Naive thymus-derived CD4-positive, alpha-beta T cell (primary cell): ENCODE measurements at places on chromosomes 1 and 21.

- DNase-seq, result no peak
Observed at GRCh38 chr1:153962088-153963029, 978 bp downstream of the SLC39A1 start.

GRCh38 chr1:173448945-173449344 lies 28.2 kb upstream of the PRDX6 start:
- no peak for DNase-seq

GRCh38 chr1:77473690-77474089 lies 191.9 kb downstream of the AK5 start:
- no peak for DNase-seq

DNA sequence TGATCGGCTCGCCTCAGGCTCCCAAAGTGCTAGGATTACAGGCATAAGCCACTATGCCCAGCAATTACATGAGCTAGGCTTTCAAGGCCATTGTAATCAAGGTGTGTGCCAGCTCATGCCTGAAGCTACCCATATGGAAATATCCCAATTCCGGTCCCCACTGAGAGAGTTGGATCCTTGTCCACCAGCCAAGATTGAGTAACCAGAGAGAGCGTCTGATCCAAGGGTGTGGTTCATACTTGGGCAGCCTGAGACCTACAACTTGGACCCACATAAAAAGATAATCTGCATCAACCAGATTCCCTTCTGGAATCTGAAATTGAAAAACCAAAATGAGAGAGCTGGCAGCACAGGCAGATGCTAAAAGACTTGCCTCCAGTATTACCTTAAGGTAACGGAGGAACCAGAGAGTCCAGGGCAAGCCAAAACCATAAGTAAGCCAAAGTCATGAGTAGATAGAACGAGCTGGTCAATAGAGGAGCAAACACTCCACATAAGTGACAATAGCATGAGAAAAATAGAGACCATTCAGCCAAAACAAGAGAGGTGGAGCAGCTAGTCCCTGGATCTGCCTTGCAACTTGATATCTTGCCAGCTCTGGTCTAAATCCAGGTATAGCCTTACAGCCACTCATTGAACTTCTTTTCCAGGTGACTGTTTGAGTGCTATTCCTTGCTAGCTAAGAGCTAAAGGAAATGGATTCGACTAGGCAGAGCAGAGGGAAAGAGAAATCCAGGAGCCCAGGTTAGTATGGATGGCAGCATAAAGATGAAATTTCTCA lies 63.8 kb upstream of the ATP1A1 start:
- no peak for DNase-seq

DNA sequence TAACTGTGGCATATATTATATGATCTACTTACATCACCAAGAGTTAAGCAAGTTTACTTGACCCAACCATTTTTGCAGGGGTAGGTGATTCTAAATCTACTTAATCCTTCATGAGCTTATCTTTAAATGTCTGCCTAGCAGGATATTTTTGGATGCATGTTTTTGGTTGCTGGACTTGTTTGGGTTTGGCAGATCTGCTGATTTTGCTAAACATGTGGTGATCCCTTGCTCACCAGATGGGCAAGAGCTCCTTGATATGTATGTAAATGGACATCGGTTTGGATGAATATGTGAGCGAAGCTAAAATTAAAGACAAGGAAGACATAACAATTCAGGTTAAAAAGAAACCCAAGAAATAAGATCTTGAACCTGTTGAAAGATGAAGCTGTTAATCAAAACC lies 36.7 kb downstream of the FMN2 start:
- DNase-seq, result no peak

- DNase-seq, result no peak
Observed at GRCh38 chr21:35873441-35873840, 186.9 kb downstream of the SETD4 start.

GRCh38 chr1:76314730-76315129 lies 240.2 kb downstream of the ST6GALNAC3 start:
- DNase-seq, result no peak

- no peak for DNase-seq
Observed at GRCh38 chr1:31159869-31160611, 79.6 kb downstream of the NKAIN1 start.

GRCh38 chr1:170729225-170730002 lies 65.5 kb downstream of the PRRX1 start:
- no peak for DNase-seq

- no peak for DNase-seq
Observed at GRCh38 chr21:36487641-36488307, 7.9 kb upstream of the CLDN14 start.

GRCh38 chr1:27372022-27372807 lies 2.4 kb downstream of the FCN3 start:
- no peak for DNase-seq

DNA sequence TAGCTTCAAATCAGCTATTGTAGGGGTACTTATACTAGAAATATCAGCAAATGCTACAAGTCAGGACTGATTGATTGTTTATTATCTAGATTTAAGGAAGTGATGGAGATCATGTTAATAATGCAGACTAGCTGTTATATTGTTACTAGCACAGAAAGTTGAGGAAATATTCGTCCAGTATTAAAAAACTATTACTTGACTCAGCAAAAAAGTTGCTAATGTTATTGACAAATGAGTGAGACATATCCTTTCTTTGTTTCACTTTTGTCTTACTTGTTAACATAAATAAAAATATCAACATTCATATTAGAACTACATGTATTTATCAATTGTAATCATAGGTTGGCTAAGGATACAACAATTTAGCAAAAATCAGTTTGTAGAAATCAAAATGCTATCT lies 114.1 kb downstream of the WDR3 start:
- DNase-seq, result no peak

- no peak for DNase-seq
Observed at GRCh38 chr1:212244441-212244840, 40.8 kb upstream of the PPP2R5A start.

GRCh38 chr1:197911111-197911856 lies 5.9 kb upstream of the LHX9 start:
- DNase-seq, result no peak

DNA sequence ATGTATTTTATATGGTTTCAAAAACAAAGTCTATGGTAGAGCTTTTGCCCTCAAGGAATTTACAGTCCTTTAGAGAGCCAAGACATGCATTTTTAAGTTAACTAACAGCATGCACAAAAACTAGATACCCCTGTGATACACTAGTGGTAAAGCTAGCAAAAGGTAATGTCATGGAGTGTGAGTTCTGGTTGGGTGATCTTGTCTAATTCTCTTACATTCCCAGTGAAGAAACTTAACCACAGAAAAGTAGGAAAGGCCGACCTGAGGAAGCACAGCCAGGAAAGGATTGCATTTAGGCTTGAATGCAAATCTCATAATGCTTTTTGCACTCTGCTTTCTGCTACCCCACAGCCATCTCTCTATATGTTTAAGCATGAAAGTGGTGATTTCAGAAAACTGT lies 202.2 kb downstream of the ROR1 start:
- no peak for DNase-seq

GRCh38 chr1:205020466-205020865 lies 22.5 kb upstream of the CNTN2 start:
- no peak for DNase-seq

- no peak for DNase-seq
Observed at GRCh38 chr1:221874285-221875003, 132.6 kb upstream of the DUSP10 start.

DNA sequence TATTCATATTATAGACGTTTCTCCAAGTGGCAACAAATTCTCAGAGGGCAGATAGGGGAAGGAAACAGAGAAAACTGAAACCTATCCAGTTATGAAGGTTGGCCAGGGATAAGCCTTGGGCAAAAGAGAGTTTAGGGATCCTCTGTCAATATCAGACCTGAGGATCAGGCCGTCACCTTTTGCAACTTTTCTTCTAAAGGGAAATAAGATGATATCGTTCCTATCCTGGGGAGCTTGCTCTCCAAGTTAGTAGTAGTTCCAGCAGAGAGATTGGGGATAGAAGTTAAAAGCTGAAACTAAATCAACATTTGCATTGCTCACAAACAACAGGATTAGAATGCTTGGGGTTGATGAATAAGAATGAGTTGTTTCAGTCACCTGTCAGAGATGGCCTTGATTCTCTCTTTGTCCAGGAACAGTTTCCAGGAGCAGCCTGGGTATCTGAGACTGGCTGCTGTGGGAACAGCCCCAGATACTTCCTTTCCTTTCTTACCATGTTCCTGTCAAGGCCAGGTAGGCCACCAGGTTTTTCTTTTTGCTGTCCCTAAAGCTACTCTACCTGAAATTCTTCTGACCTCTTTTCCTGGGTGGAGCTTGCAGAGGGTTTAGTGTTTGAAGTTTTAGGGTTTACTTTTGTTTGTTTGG lies 2.5 kb downstream of the RIIAD1 start:
- no peak for DNase-seq

DNA sequence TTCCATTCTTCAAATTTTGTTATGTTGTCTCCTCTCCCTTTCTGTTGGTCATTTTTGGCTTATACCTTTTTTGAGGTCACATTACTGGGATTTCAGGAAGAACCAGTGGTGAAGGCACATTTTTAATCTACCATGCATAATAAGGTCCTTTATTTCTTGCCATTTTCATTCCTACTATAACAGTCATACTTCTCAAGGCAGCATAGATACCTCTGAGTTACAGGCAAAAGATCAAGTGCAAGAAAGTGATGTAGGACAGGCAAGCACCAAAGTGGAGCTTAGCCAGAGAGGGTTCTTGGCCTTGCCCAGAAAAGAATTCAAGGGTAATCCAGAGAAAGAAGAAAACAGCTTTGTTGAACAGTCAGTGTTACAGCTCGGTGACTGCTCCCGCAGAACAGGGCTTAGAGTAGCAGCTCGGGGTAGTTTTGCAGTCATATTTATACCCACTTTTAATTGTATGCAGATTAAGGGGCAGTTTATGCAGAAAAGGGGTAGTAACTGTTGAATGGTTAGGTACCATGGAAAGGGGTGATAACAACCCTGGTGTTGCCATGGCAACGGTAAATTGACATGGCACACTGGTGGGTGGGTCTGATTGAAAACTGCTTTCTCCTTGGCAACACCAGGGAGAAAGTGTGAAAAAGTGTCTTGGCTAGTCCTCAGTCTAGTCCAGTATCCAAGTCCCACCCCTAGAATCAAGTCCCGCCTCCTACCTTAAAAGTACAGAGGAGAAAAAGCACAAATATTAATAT lies 39.6 kb upstream of the DOCK7 start:
- no peak for DNase-seq

GRCh38 chr1:21573971-21574465 lies 64.8 kb downstream of the ALPL start:
- DNase-seq, result no peak

- DNase-seq, result no peak
Observed at GRCh38 chr1:50214717-50215116, 106.0 kb downstream of the ELAVL4 start.

- no peak for DNase-seq
Observed at GRCh38 chr1:14949836-14950713, 203.5 kb upstream of the TMEM51 start.

- no peak for DNase-seq
Observed at GRCh38 chr1:178310685-178311105, 186.1 kb downstream of the CLEC20A start.

DNA sequence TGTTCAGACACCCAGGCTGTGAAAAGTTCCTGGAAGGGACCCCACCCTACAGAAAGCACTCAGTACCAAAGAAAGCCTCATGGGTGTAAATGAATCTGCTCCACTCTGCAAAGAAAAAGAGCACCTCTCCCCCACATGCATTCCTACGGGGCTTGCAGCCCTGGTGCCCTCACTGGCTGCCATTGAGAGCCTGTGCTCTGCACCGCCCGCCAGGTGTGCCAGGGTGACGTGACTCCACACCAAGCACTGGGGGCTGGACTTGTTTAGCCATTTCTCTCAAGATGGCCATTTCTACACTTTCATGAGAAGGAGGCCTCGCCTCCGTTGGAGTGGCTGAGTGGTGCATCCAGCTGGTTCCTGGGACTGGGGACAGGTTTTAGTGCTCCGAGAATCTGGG lies 380.5 kb upstream of the VAMP3 start:
- DNase-seq, result no peak

DNA sequence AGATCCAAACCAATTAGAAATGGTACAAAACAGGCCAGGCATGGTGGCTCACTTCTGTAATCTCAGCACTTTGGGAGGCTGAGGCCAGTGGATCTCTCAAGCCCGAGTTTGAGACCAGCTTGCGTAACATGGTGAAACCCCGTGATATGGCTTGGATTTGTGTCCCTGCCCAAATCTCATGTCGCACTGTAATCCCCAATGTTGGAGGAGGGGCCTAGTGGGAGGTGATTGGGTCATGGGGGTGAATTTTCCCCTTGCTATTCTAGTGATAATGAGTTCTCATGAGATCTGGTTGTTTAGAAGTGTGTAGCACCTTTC lies 7.0 kb upstream of the VASH2 start:
- DNase-seq, result no peak

- no peak for DNase-seq
Observed at GRCh38 chr1:14773396-14774025, 175.0 kb downstream of the KAZN start.

DNA sequence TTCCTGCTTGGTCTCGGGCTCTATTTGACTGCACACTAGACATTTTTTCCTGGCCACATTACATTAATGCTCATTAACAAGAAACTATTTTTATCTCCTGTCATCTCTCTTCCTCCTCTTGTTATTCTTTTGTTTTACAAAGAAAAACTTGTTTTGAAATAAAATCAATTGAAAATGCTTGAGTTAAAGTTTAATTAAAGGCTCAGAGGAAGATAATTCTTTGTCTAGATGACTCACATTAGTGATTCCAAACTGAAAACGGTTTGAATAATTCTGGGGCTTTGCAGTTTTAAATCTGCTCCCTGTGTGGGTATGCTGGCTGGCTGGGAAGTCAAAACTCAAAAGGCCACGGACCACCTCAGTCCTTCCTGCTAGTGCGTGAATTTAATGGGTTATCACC lies 29.6 kb downstream of the RGS5 start:
- DNase-seq, result no peak
